GM12864 (cell line): ENCODE measurements at places on chromosomes 4 and X.

DNA sequence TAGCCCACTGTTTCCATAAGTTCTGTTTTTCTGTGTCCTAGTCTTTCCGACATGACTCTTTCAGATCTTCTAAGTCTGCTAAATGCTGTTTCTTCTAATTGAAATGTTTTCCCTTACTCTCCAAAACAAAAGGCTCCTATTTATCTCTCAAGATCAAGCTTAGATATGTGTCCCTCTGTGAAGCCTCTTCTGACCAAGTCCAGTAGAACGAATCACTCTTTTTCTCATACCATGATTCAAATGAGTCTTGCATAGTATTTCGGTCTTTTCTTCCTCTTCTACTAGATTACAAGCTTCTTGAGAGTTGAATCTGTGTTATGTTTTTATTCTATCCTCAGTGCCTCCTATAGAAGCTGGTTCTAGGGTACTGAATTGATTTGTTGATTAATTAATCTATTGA lies 45.3 kb upstream of the PRDM8 start:
- no peak for DNase-seq

- DNase-seq, result no peak
Observed at GRCh38 chr4:99763635-99764101, 53.0 kb upstream of the DAPP1 start.

DNA sequence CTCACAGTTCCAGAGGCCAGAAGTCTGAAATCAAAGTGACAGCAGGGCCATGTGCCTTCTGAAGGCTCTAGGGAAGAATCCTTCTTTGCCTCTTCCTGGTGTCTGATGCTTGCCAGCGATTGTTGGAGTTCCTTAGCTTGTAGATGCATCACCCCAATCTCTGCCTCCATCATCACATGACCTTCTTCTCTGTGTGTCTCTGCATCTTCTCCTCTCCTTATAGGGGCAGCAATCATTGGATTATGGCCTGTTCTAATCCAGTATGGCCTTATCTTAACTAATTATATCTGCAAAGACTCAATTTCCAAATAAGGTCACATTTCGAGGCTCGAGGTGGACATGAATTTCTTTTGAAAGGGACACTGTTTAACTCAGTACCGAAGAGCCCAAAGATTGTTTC lies 71.7 kb upstream of the RAI2 start:
- DNase-seq, result no peak

GRCh38 chrX:103201041-103201440 lies 13.9 kb upstream of the BEX4 start:
- no peak for DNase-seq

- DNase-seq, result no peak
Observed at GRCh38 chrX:41192880-41193279, 107.6 kb downstream of the USP9X start.

DNA sequence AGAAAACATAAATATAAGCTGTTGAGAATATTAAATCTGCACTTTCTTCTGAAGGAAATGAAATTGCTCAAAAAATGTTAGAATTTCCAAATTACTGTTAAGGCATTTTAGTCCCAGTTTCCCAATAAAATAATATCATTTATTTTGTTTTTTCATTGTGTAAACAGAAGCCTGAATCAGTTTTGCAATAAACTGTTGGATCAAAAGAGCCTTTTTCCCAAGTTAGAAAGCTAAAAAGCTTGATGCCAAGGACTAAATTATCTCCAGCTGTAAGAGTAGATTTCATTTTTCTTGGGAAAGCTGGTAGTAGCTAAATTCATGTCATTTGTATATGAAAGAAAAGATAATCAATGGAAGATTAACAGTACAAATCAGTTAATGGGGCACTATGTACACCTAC lies 95.8 kb downstream of the RNF150 start:
- DNase-seq, result no peak
